ENCODE measurements at places on chromosomes 11 and 22.

DNA sequence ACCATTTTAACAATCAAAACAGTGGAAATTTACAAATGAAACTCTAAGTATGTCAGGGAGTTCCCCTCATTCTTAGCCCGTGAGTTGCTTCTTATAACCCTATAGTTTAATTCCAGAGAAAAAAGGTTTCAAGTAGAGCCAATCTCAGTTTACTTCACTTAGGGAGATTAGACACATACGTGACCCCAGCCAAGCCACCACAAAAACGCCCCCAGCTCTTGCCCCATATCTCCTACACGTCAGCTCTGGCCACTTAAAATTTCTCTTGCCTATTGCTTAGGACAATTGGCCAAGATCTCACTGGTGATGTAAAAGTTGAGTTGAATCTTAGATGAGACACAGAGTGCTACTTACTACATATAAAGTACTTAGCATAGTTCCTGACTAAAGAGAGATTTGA is 166.4 kb downstream of the ETS1 start:
- DNase-seq = peak; percentile 85

DNA sequence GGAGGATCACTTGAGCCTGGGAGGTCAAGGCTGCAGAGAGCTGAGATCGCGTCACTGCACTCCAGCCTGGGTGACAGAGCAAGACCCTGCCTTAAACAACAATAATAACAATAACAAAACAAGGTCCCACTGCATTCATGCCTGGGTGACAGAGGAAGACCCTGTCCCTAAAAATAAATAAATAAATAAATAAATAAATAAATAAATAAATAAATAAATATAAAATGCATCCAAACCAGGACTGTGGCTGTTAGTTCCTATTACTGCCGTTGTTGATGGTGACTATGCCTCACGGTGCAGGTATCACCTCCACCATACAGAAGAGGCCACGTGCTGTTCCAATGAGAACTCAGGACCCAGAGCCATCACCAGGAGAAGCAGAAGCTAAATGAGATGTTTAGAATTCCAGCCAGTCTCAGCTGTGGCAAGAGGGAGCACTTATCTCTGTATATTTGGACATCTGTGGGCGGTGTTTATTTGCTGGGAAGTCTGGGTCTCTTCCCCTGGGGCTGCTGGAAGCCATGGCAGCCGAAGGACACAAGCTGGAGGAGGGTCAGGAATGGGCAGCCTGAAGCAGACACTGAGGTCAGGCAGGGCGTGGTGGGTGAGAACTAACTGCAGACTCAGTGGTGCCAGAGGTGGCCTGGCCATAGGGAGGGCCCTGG is 21.6 kb downstream of the C11orf86 start:
- DNase-seq = no peak

GRCh38 chr11:10076458-10077141 is 217.4 kb downstream of the SBF2 start:
- DNase-seq = peak; percentile 13

DNA sequence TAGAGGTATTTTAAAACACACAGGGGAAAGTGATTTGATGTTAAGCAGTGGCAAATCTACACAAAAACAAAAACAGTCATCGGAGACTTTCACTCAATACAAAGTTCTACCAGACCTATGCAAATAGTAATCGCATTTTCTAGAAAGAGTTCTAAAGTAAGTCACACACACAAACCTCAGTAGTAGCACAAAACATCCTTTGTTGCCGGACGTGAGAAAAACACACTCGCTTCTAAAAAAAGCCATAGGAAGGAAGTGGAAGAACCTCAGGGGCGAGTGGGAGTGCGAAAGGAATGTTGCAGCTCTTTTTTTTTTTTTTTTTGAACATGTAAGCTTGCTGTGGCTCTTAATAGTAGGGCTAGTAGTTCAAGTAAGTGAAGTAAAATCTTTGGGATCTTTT is 88.9 kb downstream of the MAML2 start:
- DNase-seq = peak; percentile 72

Data from inflammatory macrophage (primary cell).